ENCODE measurements at places on chromosomes 7 and 10.

GRCh38 chr10:43809211-43809930, 160.7 kb upstream of the ZNF32 start:
- no peak for DNase-seq

DNA sequence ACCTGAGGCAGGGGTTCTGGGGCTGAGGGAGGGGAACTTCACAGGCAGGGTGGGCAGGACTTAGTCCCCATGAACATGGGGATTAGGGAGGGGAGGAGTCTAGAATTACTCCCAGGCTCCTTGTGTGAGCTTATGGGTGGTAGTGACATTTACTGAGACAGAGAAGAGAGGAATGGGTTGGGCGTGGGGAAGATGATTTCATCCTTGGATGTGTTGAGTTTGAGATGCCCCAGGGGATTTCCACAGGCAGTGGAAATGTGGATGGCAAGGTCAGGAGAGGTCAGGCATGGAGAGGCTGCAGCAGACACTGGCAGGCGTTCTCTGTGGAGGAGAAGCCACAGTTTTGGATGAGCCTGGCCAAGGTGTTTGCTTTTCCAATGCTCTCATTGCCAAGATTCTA, 26.4 kb upstream of the GSDME start:
- DNase-seq, result no peak

- DNase-seq, result no peak
Observed at GRCh38 chr10:125151170-125151552, 9.2 kb downstream of the CTBP2 start.

- DNase-seq, result no peak
Observed at GRCh38 chr7:20892776-20893175, 106.1 kb upstream of the SP8 start.

DNA sequence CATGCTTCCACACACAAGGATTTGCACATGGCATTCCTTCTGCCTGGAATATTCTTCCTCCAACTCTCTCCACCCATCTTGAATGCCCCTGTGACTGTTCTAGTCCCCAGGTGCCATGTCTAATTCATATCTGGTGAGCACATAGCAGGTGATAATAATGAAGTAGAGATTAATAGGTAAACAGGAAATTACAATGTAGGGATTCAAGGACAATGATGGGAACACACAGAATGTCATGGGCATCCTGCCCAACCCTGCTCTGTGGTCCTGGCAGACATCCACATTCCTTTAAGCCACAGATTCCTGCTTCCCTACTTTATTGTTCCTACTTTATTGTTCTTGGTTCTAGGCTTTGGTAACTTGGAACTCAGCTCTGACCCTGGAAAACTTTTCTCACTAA, 115.8 kb downstream of the THSD7A start:
- no peak for DNase-seq

DNA sequence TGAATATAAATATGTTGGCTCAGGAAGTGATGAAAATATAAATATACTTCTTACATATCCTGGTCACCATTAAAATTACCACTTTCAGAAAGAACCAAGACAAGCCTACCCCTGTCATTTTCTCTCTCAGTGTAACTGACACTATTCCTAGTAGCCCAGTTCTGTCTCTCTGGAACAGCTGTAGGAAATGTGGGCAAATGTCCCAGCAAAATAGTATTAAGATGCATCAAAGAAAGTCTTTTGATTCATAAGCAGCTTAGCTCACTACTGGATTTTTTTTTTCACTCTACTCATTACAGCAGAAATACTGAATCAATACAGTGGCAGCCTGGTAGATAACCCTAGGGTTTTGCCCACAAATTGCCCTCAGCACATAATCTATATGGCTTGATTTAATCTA, 290.9 kb downstream of the DNAJB9 start:
- DNase-seq, result no peak

- no peak for DNase-seq
Observed at GRCh38 chr10:105952153-105952552, 1212.4 kb downstream of the SORCS1 start.

- DNase-seq, result no peak
Observed at GRCh38 chr10:102923601-102924000, 5.5 kb downstream of the CNNM2 start.

GRCh38 chr7:136865777-136866176, 2.7 kb upstream of the CHRM2 start:
- no peak for DNase-seq

GRCh38 chr7:1662101-1662500, 8.0 kb upstream of the ELFN1 start:
- no peak for DNase-seq

DNA sequence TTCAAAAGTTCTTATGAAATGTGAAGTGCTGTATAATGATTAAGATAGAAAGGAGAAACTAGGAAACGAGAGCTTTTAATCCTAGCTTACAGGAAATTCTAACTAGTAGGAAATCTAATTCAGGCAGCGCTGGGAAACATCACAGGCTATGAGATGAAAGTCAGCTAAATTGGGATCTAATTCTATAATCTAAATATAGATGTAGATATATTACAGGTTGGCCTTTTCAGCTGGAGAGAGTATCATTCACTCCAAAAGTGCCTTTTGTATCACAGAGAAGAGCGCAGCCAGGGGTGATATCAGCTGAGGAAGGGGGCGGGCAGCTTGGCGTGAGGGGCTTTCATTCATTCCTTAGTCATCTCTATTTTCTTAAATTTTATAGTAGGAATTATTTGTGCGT, 157.0 kb downstream of the CUX1 start:
- no peak for DNase-seq

- peak; percentile 81 for DNase-seq
Observed at GRCh38 chr10:6530211-6530840, 49.8 kb downstream of the PRKCQ start.

DNA sequence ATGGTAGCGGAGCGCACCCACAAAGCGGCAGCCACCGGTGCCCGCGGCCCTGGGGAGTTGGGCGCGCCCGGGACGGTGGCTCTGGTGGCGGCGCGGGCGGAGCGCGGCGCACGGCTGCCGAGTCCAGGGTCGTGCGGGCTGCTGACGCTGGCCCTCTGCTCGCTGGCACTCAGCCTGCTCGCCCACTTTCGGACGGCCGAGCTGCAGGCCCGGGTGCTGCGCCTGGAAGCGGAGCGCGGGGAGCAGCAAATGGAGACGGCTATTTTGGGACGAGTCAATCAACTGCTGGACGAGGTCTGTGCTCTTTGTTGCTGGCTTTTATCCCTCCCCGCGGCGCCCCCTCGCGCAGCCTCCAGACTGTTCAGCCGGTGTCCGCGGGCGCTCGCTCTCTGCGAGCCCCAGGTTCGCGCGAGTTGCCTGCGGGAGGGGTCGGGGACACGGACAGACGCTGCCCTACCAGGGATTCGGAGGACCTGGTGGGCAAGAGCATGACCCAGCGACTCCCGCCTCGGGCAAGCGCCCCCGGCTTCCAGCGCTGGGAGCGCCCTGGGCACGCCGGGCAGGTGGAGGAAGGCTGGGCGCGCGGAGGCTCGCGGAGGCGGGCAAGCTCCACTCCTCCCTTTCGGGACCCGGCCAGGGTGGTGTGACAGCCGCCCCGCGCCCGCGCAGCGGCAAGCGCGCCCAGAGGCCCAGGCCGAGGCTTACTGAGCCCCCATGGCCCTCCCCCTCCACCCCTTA, 887 bp downstream of the COL13A1 start:
- DNase-seq, result no peak
